ENCODE measurements at places on chromosomes 4 and X. TPM values are rescaled to one million over a fixed set of nuclear protein-coding genes. Genes with fewer than 3 reads are reported as not detected.

Gene ADGRG4
- polyA plus RNA-seq: 0.03 TPM

Gene GIMD1
- not detected for polyA plus RNA-seq

Gene DUSP9
- polyA plus RNA-seq: 0.22 TPM

Gene SMIM31
- not detected for polyA plus RNA-seq

Gene DAPP1
- 1.8 TPM for polyA plus RNA-seq

Measured in muscle of arm (tissue), 14 donors.